Kidney (tissue), 22 donors: ENCODE measurements at places on chromosomes 5 and 9. TPM values are rescaled to one million over a fixed set of nuclear protein-coding genes. Genes with fewer than 3 reads are reported as not detected.

Gene FSTL4
- total RNA-seq, result 0.09 TPM

Gene STK32A
- 8.6 TPM for total RNA-seq

DNA sequence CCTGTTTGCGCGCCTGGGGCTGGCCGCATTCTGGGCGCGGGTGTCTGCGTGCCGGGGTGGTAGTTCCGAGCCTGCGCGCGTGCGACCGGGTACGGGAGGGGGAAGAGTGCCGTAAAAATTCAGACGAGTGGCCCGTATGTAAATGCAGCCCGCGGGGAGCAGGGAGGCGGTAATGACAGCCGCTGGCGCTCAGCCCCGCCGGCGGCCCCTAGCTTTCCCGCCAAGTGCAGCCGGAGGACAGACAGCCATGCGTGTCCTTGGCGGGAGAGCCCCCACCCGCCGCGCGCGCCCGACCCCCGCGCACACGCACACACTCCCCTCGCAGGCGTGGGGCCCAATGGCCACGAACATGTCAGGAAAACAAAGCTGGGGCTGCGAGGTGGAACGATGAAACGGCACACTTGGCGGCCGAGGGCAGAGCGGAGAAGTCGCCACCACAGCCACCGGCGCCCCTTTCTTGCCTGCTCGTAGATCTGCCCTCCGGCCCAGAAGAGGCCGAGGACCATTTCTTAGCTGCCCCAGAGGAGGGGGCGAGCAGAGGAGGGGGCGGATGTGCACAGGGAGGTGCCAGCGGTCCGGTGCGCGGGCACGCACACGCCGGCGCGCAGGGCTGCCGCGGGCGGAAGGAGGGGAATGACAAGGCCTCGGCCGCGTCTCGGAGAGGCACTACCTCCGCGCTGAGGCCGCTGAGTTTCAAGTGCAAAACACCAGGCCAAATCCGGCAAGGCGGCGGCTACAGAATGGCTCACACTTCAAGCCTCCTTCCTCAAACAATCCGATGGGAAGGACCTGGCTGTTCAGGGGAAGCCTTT lies 208.4 kb downstream of the MEF2C start:
- H3K27me3 ChIP-seq, result peaks cover 78% of the 10 kb centered on the region
- DNase-seq, result peak; percentile 73
- peaks cover 7% of the 10 kb centered on the region for H3K4me1 ChIP-seq
- no peak overlapping the region for H3K4me3 ChIP-seq
- no peak overlapping the region for H3K27ac ChIP-seq

DNA sequence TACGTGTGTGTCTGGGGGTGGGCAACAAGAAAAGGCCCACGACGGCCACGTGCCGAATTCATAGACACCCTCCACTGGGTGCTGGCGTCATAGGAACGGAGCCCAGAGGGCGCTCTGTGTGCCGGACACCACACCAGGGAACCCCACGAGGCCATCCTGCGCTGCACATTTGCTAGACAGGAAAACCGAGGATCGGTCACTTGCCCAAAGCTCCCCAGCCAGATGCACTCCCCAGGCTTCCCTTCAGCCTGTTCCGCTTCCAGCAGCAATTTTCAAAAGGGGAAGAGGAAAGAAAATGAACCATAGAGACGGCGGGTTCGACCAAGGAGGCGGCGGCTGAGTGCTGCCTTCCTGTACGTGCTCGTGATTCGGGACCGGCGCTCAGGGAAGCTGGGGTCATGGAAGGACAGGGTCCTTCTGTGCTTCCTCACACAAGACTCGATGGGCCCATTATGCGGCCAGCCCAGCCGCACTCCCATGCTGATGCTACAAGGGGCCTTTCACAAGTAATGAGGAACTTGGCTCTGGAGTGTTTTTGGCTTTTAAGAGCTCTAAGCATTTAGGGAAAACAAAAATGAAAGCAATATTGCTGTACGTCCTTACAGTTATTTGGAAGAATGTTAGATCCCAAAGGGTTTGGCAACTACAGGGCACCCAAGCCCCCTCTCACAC lies 124.6 kb upstream of the SARDH start:
- H3K36me3 ChIP-seq, result peaks cover 8% of the 10 kb centered on the region
- no peaks in the 10 kb centered on the region for H3K27me3 ChIP-seq
- H3K27ac ChIP-seq, result peak overlapping the region; percentile 78
- no peak overlapping the region for H3K4me3 ChIP-seq
- H3K4me1 ChIP-seq, result peaks cover 17% of the 10 kb centered on the region

DNA sequence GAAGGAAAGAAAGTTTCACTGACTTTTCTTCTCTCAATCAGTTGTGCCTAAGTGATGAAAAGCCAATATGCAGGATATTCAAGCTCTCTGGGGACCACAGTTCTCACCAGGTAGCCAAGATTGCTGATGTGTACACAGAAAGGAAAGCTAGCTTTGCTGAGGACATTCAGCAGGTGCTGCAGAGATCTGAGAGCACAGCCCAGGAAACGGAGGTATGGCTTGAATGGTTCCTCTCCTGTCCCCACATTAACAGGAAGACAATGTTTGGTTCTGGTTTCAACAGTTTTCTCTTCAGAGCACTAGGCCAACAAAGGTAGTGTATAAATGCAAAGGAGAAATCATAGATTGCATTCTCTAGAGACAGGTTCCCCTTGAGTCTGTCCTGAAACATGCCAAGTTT lies 69.6 kb downstream of the PTPDC1 start:
- H3K27me3 ChIP-seq, result no peaks in the 10 kb centered on the region
- H3K4me3 ChIP-seq, result no peak overlapping the region
- no peaks in the 10 kb centered on the region for H3K36me3 ChIP-seq
- H3K27ac ChIP-seq, result no peak overlapping the region

DNA sequence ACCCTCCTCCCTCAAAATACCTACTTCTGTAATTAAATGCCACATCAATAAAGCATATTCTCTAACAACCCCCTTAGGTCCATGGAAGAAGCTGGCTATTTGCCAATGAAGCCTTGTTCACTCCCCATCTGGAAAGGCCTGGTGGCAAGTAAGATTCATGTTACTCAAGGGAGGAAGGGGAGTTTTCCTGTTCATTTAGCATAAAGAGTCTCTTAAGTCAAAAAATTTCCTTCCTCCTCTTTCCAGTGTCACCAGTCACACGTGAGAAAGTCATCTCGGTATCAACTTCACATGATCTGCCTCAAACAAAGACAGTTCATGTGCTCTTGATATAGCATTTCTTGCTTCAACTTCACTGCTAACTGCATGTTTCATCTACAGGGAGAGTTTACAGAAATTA lies 32.7 kb upstream of the RIC1 start:
- no peaks in the 10 kb centered on the region for H3K4me1 ChIP-seq
- H3K27me3 ChIP-seq, result no peaks in the 10 kb centered on the region
- no peak for DNase-seq

DNA sequence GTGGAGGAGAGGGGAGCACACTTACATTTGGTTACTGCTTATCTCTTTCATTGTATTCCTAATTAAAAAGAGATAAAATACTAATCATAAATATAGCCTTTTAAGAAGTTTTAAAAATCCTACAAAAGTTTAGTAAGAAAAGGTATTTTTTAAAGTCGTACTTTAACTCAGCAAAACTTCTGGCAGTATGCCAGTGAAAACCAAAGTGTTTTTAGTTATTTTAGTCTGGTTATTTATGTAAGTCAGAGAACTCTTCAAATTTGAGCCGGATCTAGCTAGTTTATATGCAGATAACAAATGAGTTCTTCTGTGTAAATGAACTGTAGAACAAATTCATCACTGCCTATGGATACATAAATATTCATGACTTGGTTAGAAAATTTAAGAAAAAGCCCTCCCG lies 36.5 kb upstream of the ANKDD1B start:
- no peak overlapping the region for H3K27ac ChIP-seq
- no peaks in the 10 kb centered on the region for H3K36me3 ChIP-seq
- DNase-seq, result no peak

GRCh38 chr5:89520771-89521170 lies 637.8 kb upstream of the MEF2C start:
- no peaks in the 10 kb centered on the region for H3K36me3 ChIP-seq
- H3K27me3 ChIP-seq, result no peaks in the 10 kb centered on the region

DNA sequence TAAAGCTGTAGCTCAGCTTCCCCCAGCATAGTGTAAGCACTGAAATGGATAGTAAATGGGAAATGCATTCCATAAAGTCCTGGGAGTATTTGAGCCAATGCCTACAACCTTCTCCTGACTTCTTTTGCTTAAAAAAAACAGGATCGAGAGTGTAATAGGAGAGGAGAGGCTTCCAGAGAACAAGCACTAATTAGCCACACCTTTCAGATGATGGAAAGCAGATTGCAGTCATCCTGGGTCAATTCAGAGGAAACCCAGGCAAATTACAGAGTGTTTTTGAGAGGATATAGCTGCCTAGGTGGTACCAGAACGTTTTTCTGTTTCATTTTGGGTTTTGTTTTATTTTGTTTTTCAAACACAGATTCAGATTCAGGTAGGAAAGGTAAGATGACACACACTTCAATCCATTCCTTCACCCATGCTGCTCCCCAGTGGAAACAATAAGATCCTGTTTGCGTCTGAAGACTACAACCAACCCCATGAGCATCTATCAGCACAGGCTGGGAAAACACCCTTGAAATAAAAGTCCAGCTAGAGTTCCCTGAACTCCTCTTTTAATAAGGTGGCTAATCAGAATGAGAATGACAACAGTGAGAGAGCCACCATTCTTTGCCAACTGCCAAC lies 95.6 kb downstream of the RFK start:
- no peak overlapping the region for H3K4me3 ChIP-seq
- DNase-seq, result no peak
- no peaks in the 10 kb centered on the region for H3K36me3 ChIP-seq
- H3K4me1 ChIP-seq, result peaks cover 9% of the 10 kb centered on the region
- no peaks in the 10 kb centered on the region for H3K27me3 ChIP-seq

GRCh38 chr9:37565661-37566618 lies 10.2 kb downstream of the FBXO10 start:
- H3K36me3 ChIP-seq, result peaks cover 2% of the 10 kb centered on the region
- no peak overlapping the region for H3K27ac ChIP-seq
- no peaks in the 10 kb centered on the region for H3K4me1 ChIP-seq
- DNase-seq, result no peak
- no peaks in the 10 kb centered on the region for H3K27me3 ChIP-seq
- H3K4me3 ChIP-seq, result no peak overlapping the region

DNA sequence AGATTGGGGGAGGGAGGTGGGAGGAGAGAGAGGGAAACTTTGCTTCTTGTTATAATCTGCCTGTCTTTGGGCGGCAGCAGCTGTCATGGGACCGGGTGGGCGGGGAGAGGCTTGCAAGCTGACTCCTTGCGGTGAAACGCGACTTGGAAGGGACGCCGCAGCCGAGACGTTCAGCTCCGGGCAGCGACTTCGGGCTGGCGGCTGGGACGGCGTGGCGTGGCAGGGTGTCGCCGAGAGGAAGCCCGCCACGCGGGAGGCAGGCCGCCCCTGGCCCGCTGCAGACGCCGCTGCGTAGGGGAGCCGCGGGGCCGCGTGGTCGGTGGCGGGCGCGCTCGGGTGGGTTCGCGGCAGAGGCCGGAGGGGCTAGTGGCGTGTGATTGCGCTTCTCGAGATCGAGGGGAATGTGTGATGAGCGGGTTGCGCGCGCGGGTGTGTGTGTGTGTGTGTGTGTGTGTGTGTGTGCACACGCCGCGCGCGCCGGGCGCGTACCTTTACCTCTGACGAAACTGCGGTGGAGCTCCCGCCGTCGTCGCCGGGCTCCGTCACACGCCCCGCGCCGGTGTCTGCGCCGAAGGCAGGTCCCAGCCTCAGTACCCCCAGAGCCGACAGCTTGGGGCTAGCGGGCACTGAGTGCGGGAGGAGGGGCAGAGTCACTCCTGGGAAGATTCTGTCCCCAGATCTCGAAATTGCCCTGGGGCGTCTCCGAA lies 1.7 kb downstream of the PPARGC1B start:
- peaks cover 5% of the 10 kb centered on the region for H3K4me1 ChIP-seq
- peak; percentile 78 for DNase-seq
- H3K27me3 ChIP-seq, result no peaks in the 10 kb centered on the region
- no peaks in the 10 kb centered on the region for H3K36me3 ChIP-seq

Gene ZDHHC11B
- total RNA-seq, result 5.4 TPM

Gene LAMC3
- total RNA-seq, result 13.8 TPM

Gene TIGD6
- total RNA-seq, result 6.0 TPM

GRCh38 chr5:73451224-73452130 lies 2.9 kb upstream of the FOXD1 start:
- peak overlapping the region; percentile 42 for H3K4me3 ChIP-seq
- H3K27ac ChIP-seq, result no peak overlapping the region
- DNase-seq, result peak; percentile 82
- H3K4me1 ChIP-seq, result peaks cover 4% of the 10 kb centered on the region

DNA sequence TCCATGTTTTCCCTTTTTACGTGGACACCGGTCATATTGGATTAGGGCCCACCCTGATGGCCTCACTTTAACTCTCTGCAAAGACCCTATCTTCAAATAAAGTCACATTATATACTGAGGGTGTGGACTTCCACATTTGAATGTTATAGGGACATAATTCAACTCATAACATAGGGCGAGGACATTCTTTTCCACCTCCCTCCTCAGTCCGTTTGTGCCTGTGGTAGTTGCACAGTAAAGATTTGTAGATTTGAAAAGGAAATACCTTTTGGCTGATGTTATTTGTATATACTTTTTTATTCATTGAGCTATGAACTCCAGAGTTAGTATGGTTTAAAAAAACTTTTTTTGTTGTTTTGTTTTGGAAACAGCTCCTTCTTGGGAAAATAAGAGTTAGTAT lies 51.0 kb upstream of the DHFR start:
- H3K27me3 ChIP-seq, result no peaks in the 10 kb centered on the region
- no peak for DNase-seq
- no peaks in the 10 kb centered on the region for H3K36me3 ChIP-seq
- H3K27ac ChIP-seq, result no peak overlapping the region

GRCh38 chr5:154258531-154259217 lies 68.1 kb downstream of the GALNT10 start:
- H3K27me3 ChIP-seq, result no peaks in the 10 kb centered on the region
- no peak for DNase-seq

Gene NMUR2
- total RNA-seq, result not detected

DNA sequence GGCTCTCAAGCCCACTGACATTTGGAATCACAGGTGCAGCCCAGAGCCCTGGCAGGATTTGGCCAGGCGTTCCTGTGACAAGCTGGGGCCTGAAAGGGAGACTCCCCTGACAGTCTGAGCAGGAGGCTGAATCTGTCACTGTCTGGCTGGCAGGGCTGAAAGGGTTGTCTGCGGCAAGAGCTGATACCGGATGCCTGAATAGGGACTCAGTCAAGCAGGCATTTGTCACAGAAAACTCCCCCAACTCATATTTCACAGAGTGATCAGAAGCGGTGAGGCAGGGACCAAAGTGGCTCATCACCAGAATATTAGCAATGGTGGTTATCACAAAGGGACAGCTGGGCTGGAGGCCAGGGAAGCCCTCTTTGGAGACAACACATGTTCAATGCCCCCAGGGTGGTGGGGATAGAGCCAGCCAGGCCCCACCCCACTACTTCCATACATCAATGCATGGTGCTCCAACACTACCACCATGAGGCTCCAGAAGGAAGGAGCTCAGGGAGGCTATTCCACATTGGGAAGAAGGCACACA lies 295.5 kb downstream of the DTWD2 start:
- H3K36me3 ChIP-seq, result no peaks in the 10 kb centered on the region
- no peak overlapping the region for H3K4me3 ChIP-seq
- DNase-seq, result peak; percentile 74
- H3K27ac ChIP-seq, result no peak overlapping the region
- no peaks in the 10 kb centered on the region for H3K27me3 ChIP-seq
